Activated CD4-positive, alpha-beta T cell treated with anti-CD3 and anti-CD28 coated beads for 48 hours (primary cell): ENCODE measurements at places on chromosomes 2 and 18.

DNA sequence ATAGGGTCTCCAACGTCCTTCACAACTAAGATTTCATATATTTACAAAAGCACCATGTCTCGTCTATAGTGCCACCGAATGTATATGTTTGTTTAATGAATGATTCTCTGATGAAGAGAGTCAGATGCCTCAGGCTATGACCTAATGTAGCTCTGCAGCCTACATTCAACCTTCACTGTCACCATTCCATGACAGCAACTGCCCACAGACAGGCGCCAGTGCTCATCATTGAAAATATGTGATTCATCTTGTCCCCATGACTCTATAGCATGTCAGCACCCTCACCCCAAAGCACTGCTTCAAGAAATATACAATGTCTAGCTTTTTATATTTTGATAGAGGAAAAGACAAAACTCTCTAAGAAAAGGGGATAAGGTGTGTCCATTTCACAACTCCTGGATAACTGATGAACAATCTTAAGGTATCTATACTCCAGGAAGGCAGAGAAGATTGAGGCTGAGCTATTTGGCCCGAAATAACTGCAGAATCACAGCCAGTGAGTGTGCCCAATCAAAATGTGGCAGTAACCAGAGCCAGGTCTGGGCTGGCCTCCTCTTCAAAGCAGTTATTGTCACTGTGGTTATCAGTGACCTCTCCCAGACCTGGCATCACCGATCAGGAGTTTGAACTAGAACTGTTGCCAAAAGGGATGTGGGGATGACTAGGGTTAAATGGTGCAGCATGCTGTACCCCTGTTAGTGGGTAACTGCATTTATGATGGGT, 246.6 kb downstream of the SETBP1 start:
- DNase-seq, result peak; percentile 44

GRCh38 chr2:134738141-134738870, 19.5 kb upstream of the TMEM163 start:
- no peak for DNase-seq

- DNase-seq, result no peak
Observed at GRCh38 chr2:173056705-173057364, 18.8 kb upstream of the MAP3K20 start.

DNA sequence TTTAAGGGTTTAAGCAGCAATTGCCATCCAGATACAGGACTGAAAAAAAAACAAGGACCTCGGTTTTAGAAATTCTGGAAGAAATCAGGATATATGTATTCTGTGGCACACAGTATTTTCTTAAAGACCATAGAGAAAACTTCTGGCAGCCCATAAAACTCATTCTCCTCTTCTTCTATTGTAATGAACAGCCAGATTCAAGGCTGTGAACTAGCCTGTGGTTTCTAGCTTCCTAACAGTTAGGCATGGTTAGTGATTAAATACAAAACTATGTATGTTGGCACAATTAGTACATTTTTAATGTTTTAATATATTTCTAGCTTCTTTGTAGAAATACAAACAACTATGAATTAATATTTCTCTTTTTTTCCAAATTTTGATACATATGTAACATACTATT, 555.7 kb downstream of the DSC3 start:
- no peak for DNase-seq

- DNase-seq, result no peak
Observed at GRCh38 chr2:207471261-207471660, 58.5 kb upstream of the CREB1 start.

GRCh38 chr2:228318218-228318617, 136.7 kb upstream of the SPHKAP start:
- DNase-seq, result peak; percentile 3

GRCh38 chr2:181619516-181619915, 37.4 kb downstream of the CERKL start:
- DNase-seq, result no peak
